ENCODE measurements at places on chromosomes 7 and 10. TPM values are rescaled to one million over a fixed set of nuclear protein-coding genes. Genes with fewer than 3 reads are reported as not detected.

ZNF786 gene
- 3.0 TPM for total RNA-seq

PRF1 gene
- not detected for total RNA-seq

CRHR2 gene
- not detected for total RNA-seq

SLC25A28 gene
- 19.8 TPM for total RNA-seq

FAM24A gene
- not detected for total RNA-seq

OR2A14 gene
- total RNA-seq: not detected

MASTL gene
- 13.4 TPM for total RNA-seq

DMTF1 gene
- 33.3 TPM for total RNA-seq

SNX10 gene
- 38.2 TPM for total RNA-seq

CALHM3 gene
- total RNA-seq: 0.23 TPM

TCTN3 gene
- 46.9 TPM for total RNA-seq

MTURN gene
- total RNA-seq: 4.8 TPM

WEE2 gene
- not detected for total RNA-seq

Data from H4 (cell line).